GM23248 (cell line): ENCODE measurements at places on chromosomes 12 and 14.

DNA sequence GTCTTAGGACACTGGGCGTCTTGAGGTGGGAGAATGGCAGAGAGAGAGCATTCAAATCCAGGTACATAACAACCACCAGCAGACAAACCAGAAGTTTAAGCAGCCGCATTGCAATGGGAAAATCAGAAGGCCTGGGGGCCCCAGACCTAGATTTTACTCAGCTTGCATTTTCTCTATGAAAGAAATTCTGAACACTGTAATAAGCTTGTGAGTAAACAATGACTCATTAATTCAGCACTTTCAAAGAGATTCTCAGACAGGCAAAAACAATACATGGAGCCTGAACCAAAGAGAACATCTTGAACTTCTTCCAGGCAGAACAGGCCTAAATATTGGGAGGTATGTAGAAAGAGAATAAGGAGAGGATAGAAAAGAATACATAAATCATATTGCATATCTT is 69.8 kb upstream of the IFNG-AS1 start:
- peak; percentile 67 for DNase-seq

- DNase-seq, result no peak
Observed at GRCh38 chr12:81174664-81175063, 96.8 kb downstream of the ACSS3 start.

- peak; percentile 79 for DNase-seq
Observed at GRCh38 chr12:117486840-117487659, 125.6 kb upstream of the NOS1 start.

DNA sequence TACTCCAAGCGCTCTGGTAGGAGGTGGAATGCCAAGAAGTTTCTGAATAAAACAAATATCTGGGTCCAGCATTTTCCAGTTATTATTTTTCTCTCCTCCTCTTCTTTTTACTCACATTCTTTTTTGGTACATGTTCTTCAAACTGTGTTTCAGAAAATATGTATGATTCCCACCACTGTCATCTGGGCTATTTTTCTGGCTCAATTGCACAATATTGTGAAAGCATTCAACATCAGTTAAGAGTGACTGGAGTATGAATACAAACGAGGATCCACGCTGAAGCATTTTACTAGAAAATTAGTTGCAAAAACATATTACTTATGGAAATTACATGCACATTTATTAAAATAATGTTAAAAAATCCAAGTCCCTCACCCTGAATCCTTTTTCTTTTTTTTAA is 61.5 kb downstream of the KCNMB4 start:
- DNase-seq, result peak; percentile 73

DNA sequence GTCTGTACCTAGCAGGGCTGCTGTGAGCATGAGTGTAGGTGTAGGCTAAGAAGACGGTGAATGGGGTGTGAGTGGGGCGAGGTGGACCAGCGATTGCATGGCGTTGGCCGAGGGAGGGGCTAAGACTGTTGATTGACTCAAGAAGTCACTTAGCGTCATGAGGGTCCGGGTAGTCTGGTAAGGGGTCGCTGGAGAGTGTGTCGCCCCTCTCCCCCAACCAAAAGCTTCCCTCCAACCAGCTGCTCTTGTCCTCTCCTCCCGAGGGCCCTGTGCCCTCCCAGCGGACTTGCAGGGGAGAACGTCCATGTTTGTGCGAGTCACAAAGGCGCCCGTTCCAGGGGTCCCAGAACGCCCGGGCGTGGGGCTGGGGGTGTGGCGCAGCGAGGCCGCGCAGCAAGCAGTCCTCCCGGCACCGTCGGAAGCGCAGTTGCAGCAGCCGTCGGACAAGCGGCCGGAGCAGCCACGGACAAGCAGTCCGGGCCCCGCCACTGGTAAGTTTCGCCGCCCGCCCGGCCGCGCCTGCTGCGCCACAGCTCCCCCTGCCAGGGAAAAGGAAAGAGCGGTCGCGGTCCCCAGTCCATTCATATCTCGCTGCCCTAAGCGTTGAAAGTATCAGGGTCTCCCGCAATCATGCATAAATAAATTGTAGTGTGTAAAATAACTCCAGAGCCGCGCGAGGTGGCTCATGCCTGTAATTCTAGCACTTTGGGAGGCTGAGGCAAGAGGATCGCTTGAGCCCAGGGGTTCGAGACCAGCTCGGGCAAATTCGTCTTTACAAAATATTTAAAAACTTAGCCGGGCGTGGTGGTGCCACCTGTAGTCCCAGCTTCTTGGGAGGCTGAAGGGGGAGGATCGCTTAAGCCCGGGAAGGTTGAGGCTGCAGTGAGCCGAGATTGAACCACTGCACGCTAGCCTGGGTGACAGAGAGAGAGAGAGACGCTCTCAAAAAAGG is at the start of gene CCDC63:
Gene CCDC63 (plus strand): TSS at position 373 of the 952 bp plus-strand sequence. CDS start 5,968 bp downstream, outside the sequence.
- peak; percentile 60 for DNase-seq

DNA sequence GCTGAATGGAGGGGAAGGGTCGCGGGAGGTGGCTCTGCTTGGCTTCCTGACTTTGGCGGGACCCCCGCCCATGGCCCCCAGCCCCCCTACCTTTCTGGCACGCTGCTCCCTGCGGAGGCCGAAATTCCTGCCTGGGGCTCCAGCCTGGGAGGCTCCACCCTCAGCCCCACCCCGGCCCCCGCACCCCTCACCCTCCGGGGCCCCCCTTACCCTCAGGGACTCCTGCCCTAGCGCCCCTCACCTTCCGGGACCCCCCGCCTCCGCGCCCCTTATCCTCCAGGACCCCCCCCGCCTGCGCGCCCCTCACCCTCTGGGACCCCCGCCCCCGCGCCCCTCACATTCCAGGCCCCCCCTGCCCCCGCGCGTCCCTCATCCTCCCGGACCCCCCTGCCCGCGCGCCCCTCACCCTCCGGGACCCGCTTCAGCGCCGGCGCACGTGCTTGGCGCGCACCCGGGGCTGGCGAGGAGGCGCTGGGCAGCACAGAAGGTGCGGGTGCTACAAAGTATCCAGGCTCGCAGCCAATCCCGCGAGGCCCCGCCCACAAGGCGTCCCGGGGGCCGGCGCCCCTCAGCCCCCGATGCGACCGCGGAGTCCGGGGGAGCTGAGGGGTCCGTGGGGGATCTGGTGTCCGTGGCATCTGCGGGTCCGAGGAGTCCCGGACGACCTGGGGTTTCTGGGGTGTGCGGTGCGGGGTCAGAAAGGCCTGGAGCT is at the start of gene ANHX:
Gene ANHX (minus strand): TSS at position 477 of the 712 bp plus-strand sequence. CDS start 1,521 bp downstream, outside the sequence.
- DNase-seq, result no peak

DNA sequence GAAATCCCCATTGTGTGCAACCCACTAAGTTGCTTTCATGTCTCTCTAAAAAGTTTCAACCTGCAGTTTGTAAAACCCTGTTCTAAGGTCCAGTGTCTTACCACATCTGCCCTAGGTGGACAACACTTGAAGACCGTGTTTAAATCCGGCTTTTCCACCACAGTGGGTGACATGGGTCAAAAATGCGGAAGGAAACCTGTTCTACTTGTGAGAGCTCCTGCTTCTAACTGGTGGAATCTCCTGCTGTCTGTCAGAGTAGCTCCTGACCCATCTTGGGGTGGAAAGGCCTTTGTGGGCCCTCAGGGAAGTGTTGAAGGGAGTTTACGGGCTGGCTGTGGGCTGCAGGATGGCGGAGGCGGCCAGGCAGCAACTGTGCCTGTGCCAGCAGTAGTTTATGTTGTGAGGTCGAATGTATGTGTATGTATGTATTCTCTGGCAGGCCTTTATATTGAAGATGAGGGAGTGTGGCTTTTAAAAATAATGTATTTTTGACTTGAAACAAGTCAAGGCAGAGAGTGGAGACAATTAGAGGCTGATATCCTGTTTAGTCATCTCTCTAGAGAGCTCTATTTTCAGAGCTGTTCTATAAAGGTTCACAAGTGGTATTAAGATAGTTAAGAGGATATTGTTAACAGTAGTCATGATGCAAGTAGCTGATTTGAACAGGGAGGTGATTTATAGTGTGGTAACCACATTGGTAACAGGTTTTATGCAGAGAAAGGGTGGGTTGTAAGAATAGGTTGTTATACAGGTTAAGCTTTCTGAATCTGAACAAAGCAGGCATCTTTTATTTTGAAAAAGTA is 67.0 kb downstream of the PRKCH start:
- peak; percentile 30 for DNase-seq

DNA sequence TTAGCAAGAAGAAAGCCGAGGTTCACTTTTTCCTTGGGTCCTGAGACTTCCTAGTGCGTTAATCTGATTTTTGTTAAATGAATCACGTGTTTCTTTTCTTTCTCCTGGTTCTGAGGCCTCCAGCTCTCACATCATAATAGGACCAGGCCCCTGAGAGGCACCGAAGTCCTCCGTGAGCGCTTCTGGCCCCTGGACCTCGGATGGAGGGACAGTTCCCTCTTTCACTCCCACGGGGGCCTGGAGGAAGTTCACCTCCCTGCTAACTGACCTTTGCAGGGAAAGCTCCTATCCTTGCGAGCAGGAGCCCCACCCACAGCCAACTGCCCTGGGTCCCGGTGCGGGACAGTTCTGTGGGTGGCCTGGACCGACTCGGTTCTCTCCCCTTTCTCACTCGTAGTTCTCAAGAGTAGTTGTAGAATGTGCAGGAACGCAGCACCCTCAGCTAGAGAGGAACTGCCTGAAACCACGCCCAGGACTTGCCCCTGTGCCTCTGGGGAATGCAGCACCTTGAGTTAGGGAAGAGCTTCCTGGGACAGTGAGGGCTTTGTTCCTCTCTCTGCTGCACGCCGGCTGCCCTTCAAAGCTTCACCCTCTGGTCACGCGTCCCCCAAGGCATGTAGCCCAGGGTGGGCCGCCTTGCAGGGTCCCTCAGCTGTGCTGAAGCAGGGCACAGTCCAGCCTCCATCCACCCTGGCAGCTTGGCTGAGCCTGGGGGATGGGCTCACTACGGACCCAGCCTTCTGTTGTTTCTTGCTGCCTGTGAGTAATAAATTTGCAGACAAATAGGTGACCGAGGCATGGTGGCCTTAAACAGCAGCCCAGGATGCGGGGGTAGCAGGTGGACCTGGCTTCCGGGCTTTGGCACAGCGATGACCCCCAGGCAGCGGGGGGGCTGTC is 264.6 kb downstream of the ADGRD1 start:
- DNase-seq, result no peak

DNA sequence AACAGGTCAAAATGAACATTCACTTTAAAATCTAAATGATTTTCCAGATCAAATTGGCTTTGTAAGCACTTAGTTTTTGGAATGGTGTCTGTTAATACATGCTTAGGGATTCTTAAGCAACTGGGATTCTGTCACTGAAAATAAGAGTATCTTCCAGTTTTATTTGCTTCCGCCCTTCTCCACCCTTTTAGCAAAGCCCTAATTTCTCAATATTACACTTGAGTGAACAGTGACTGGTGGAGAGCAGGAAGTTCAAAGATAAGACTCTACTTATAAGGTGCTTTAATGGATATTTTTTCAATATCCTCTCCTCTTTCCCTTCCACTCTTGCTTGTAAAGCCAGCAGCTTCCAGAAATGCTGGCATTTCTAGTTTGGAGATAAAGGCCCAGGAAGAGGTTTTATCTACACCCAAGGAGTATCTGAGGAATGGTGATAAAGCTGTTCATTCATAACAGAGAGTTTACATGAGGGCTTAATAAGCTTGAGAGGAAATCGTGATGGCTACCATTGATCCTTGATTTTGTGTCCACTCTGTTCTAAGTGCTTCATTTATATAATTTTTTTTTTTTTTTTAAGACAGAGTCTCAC is 265.9 kb upstream of the PRICKLE1 start:
- no peak for DNase-seq

DNA sequence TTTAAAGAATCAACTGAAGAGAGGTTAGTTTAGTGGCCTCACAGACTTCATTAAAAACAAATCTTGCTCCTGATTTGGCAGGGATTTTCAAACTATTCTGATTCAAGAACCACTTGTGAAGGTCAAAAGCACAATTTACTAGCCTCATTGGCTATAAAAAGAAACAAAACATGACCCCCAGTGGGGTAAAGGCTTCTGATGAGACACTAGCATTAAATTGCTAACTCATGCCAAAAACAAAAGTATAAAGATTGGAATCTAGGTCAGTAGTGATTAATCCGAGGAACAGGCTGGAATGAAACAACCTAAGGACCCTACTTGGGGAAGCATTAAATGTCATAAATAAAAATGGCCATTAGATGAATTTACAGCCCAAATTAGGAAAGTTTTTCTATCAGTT is 312.3 kb downstream of the PAWR start:
- peak; percentile 52 for DNase-seq

GRCh38 chr12:131808744-131809371 is 19.3 kb upstream of the MMP17 start:
- peak; percentile 68 for DNase-seq

DNA sequence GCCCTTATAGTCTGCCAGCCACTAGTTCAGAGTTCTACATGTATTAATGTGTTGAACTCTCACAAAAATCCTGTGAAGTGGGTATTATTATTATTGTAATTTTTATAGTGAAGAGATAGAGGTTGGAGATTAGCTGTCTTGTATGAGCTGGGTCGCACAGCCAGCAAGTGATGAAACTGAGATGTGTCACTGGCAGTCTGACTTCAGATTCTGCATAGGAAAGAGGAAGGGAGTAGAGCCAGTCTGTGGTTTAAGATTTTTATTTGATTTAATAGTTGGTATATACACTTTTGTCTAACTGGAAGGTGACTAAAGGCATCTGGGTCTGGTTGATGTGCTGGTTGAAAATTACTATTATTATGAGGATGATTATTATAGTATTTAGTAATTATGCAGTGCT is 5.8 kb upstream of the FRS2 start:
- DNase-seq, result peak; percentile 57

- no peak for DNase-seq
Observed at GRCh38 chr12:61985830-61986229, 274.4 kb upstream of the USP15 start.

DNA sequence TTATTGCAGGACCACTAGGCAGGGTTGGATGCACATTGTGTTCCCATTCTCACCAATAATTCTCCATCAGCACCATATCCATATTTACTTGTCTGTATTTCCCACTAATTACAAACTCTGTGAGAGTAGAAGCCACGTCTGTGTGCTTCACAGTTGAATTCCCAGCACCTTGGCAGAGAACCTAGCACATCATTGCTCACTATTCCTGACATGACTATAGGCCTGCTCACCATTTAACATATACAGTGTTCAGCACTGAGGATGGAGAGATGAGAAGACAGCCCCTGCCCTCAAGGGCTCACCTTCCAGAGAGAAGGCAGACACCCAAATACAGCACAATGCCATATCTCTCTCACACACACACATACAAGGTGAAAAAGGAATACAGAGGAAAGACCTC is 5.0 kb downstream of the DAD1 start:
- peak; percentile 29 for DNase-seq

DNA sequence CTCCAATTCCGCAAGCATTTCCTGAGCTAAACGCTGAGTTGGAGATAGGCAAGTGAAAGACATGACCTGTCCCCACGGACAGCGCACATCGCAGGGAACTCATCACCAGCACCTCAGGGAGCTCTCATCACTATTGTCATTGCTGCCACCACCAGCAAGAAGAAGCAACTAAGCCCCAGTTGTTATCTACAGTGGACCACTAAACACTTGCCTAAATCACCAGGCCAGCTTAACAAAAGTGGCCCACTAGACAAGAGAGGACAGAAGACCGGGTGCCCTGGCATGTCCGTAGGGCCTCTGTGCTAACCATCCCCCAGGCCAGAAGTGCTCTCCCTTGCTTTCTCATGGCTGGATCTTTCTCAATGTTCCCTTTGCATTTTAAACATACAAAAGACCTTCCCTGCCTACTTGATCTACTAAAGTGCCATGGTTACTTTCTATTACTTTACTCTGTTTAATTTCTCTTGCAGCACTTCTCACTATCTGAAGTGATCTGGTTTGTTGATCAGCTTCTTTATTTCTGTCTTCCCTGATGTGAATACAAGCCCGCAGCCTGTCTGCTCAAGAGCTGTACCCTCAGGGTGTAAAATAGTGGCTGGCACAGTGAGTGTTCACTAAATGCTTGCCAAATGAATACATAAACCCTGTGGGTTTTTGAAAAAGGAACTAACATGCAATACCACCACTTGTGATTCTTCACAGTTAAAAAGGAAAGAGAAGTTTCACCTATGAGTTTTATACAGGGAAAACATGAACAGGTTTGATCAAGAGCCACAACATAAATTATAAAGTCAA is 60.9 kb upstream of the RFLNA start:
- peak; percentile 64 for DNase-seq
